ENCODE measurements at places on chromosomes 13 and 19. TPM values are rescaled to one million over a fixed set of nuclear protein-coding genes. Genes with fewer than 3 reads are reported as not detected.

The APLP1 gene
- not detected for total RNA-seq

The MISP3 gene
- 0.91 TPM for total RNA-seq

The OR7D2 gene
- total RNA-seq = not detected

The TMEM150B gene
- total RNA-seq = 2.1 TPM

The NXNL1 gene
- not detected for total RNA-seq

The RYR1 gene
- 4.9 TPM for total RNA-seq

The LYPD4 gene
- total RNA-seq = not detected

The DNAJC3 gene
- total RNA-seq = 22.4 TPM

The ARHGEF1 gene
- 1,312 TPM for total RNA-seq

The LILRB4 gene
- not detected for total RNA-seq

- DNase-seq = no peak
Observed at GRCh38 chr19:18308051-18308947, 14.6 kb downstream of the LSM4 start.

DNA sequence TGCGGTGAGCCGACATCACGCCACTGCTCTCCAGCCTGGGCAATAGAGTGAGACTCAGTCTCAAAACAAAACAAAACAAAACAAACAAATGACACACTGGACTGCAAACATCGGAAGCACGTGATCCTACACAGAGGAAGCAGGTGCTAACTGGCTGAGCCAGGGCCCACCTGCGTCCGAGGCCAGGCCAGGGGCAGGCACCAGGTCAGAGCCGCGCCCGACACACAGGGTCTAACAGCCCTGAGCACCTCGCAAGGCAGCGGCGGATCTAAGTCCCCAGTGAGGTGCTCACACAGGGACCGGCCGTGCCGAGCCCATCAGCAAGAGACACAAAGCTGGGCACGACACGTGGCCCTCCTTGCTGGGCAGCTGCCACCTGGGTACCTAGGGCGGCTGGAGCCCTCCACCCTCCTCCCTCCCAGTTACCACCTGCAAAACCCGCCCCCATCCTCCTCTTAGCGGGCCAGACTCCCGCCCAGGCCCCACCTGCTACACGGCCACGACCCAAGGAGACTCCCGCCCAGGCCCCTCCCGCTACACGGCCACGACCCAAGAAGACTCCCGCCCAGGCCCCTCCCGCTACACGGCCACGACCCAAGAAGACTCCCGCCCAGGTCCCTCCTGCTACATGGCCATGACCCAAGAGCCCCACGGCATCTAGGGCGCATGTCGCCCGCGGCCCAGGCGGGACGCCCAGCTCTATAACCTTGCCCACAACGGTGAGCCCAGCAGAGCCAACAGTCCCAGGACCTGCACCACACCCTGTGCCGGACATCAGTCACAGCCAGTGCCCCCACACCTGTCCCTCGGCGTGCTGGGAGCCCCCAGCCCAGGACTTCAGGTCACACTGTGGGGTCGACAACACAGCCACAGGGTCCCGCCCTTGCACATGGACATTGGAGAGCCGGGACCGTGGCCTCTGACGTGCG is 15.6 kb downstream of the AP3D1 start:
- no peak for DNase-seq

DNA sequence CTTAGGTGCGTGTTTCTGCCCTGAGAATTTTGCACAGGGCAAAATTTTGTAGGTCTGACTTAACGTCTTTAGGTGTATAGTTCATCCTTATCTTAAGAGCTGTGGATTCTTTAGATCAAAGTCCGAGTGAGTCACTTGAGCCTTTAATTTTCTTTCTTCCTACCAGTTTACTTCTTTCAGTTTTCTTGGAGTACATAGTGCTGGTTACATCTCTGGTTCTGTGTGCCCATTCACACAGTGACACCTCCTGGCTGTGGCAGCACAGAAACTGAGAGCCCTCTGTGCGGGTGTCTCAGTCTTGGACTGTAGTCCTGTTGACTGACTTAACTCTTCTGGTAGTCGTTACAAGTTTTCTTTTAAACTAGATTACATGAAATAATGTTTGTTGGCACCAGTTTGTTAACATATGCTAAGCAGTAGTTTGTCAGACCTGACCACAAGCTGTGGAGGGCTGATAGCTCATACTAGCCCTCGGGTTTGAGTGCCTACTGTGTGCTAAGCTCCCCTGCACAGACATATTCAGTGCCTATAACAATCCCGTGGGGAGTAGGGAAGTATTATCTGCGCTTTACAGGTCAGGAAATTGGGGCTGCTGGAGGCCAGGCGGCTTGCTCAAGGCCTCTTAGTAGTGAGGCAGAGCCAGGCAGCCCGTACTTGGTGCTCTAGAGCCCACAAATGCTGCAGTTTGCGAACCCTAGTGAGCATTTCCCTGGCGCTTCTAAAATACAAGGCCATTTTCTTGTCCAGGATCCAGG is 1.6 kb downstream of the GATAD2A start:
- peak; percentile 75 for DNase-seq

DNA sequence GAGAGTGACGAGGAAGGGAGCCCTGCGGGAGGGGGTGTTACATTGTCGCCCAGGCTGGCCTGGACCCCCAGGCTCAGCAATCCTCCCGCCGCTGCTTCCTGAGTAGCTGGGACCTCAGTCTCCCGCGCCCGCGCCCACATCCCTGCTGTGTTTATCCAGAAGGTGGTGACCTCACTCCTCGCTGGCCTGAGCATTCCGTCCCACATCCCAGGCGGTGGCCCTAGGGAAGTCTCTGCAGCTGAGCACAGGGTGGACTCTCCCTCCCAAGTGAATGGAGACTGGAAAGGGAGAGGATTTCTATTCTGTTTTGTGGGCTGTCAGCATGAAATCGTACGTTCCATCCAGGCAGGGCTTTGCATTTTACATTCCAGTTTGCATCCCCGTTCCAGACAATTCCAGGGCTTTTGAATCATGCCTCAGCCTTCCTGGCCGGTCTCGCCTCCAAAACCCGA is 401 bp upstream of the ZNF765 start:
- DNase-seq = no peak

GRCh38 chr19:27750391-27751043 is 1462.4 kb downstream of the UQCRFS1 start:
- DNase-seq = no peak

DNA sequence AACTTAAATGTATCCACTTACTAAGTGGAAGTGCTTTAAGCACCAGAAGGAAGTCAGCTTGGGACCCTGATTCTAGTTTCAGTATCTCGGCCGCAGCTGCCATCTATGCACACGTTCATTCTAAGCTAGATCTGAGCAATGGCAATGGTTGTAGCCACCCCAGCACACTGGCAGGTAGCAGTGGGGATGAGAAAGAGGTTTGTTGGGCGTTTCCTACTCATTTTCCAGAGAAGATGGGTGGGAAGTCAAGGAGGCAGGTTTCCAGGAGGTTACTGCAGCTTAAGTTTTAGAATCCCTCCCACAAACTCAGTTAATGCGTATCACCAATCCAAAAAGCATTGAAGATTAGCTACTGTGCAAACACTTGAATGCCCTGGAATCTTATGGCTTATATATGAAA is 114.2 kb upstream of the TSC22D1 start:
- DNase-seq = no peak

GRCh38 chr19:55552206-55552605 is 6.9 kb upstream of the SBK3 start:
- DNase-seq = no peak

DNA sequence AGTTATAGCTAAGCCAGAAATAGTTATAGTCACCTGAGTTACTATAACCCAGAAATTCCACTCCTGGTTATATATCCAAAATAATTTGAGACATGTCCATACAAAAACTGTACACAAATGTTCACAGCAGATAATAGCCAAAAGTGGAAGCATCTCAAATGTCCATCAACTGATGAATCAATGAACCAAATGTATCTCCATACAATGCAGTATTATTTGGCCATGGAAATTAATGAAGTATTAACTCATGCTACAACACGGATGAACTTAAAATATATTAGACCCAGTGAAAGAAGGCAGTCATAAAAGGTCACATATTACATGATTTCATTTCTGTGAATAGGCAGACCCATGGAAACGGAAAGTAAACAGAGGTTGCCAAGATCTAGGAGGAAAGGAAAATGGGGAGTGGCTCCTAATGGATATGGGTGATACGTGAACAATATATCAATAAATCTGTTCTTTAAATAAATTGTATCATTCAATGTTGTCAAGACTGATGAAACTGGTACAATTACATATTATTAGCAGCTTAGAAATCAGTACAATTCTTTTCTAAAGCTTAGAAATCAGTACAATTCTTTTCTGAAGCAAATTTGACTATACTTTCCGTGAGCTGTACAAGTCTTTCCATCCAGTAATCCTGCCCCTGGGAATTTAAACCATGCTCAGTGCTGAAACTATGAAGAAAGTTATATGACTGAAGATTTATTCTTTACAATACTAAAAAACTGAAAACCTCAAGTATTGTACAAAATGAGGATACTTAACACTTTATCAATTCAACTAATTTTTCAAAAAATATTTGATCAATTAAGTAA is 47.0 kb upstream of the DIAPH3 start:
- no peak for DNase-seq

GRCh38 chr13:110533771-110534670 is 27.5 kb downstream of the RAB20 start:
- no peak for DNase-seq

DNA sequence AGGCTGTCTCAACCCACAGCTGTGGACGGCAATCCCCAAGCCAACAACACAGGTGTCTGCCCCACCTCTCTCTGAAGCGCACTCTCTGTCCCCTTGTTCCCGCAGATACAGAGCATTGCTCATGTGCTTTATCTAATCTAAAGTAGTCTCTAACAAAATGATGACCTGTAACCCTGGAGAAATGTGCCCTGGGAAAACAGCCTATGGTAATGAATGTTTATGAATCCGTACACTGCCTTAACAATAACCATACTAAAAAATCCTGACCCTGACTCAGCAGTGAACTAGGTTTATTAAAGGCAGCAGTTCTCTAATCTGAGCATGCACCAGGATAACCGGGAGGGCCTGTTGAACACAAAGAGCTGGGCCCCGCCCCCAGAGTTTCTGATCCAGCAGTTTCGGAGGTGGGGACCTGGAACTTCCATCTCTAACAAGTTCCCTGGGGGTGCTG is 50.7 kb upstream of the SLC15A1 start:
- no peak for DNase-seq

DNA sequence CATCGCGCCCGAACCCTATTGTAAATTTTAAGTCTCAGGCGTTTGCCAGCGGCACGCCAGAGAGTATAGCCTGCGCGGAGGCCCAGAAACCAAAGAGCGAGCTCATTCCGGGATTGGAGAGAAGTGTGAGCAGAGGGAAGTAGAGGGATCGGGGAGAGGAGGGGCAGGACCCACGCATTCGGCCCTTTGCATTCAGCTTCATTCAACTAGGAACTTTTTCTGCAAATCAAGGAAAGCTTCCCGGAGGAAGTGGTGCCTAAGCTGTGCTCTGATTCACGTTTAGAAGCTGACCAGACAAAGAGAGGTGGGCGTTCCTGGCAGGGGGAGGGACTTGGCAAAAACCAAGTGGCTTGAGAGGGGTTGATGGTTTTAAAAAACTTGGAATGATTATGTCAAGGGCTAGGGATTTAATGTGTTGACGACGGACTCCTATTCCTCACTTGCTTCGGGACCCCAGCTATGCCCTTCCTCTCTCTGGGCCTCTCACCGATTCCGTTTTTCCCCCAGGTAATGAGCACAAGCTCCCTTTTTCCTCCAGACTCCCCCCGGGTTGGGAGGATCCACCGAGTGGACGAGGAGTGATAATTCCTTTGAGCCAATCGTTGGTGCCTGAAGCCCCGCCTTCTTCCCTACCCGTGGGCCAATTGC is 811 bp upstream of the PRMT1 start:
- DNase-seq = no peak

- no peak for DNase-seq
Observed at GRCh38 chr13:95193509-95194230, 107.6 kb downstream of the ABCC4 start.

DNA sequence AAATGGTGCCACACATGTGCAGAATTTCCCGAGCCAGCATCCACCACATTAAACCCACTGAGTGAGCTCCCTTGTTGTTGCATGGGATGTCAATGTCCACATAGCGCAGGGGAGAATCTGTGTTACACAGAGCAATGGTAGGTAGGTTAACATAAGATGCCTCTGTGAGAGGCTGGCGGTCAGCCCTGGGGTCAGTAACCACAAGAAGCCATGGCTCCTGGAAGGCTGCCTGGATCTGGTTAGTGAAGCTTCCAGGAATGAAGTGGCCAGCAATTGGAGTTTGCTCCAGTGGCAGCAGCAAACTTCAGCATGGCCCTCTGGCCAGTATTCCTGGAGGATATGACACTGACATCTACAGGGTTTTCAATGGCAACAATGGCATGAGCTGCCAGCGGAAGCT is 37.0 kb upstream of the PCDH9 start:
- no peak for DNase-seq

- DNase-seq = no peak
Observed at GRCh38 chr13:30366088-30366487, 56.2 kb upstream of the UBE2L5 start.
